ENCODE measurements at places on chromosomes 12 and 14.

DNA sequence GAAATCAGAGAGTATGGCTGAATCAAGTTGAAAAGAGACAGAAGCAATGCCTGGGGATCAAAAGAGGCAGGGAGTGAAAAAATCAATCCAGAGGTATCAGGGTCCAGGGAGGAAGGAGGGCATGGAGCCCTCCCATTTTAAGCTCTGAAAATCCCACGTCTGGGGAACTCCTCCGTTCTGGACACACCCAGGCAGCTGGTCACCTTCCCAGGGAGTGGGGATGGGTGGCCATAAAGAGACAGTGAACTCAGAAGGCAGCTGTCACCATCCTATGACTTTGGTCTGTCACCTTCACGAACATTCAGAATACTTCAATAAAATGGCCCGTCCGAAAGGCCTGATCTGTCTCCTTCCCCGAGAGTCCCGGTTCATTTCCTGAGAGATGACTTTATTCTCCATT lies 71.6 kb downstream of the MAP1LC3B2 start:
- no peak for DNase-seq

- DNase-seq = no peak
Measured at GRCh38 chr14:101925152-101925551, 39.2 kb upstream of the DYNC1H1 start.

DNA sequence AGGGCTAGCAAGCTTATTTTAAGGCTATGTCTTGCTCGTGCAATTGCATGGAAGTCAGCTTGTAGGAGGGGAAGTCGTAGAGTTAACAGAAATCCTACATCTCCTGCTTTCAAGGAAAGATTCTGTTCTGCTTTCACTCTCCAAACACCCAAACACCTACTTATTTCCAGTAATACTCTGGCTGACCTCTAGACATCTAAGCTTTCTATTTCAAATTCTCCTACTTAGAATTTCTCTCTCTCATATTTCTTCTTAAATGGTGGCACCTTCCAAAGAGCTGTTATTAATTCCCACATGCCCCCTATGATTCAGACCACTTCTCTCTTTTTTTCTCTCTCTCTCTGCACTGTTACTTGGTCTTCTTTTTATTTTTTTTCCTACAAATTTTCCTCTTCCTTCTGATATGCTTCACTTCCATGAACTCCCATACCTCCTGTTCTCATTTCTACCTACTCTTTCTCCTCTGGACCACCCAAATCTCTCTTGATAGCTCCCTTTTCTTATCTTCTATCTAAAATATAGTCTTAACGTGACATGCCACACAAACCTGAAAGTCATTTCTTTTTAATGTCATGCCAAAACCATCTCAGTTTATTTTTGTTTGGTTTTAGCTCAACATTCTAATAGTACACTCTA lies 90.8 kb downstream of the RPS6KA5 start:
- DNase-seq = no peak

- DNase-seq = no peak
Measured at GRCh38 chr14:50922803-50923202, 21.5 kb downstream of the PYGL start.

DNA sequence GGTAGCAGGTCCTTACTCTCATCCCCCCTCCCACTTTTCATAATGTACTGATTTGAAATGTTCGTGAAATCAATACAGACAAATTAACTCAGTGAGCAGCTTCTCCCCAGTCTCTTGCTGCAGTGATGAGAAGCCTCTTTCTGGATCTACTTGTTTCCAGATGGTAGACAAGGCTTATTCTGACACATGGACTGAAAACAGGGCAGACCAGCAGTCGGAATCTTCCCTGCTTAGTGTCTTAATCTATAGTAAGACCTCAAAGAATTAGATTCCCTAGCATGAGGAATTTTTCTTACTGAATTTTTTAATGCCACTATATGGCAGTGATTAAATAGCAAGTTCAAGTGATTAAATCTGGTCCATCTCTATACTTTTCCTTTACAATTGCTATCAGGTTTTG lies 120.1 kb downstream of the RGS6 start:
- DNase-seq = no peak

DNA sequence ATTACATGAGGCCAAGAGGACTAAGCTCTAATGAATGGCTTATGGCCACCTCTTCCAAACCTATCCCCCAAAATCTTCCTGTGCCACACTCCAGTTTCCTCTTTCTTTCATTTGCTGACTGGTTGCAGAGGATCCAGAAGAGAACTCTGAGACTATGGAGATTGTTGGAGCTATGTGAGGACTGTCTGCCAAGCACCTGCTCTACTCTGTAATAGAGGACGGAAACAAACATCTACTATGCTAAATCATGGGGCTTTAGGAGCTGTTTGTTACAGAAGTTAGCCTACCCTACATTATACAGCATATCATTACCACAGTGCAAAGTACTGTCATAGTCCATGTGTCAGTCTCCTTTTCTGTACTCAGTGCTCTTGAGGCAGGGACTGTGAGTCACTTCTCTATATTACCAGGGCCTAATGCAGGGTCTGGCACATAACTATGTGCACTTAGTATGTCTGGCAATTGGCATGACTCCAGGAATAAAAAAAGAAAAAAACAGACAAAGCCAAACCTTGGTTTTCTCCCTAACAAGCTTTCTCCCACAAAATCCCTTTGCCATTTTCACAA lies 95.1 kb downstream of the RPAP3 start:
- DNase-seq = no peak

GRCh38 chr14:101851736-101852405 lies 90.4 kb downstream of the PPP2R5C start:
- no peak for DNase-seq

GRCh38 chr12:12398026-12398859 lies 41.4 kb downstream of the BORCS5 start:
- no peak for DNase-seq

GRCh38 chr12:113453330-113453729 lies 18.3 kb downstream of the LHX5 start:
- no peak for DNase-seq

DNA sequence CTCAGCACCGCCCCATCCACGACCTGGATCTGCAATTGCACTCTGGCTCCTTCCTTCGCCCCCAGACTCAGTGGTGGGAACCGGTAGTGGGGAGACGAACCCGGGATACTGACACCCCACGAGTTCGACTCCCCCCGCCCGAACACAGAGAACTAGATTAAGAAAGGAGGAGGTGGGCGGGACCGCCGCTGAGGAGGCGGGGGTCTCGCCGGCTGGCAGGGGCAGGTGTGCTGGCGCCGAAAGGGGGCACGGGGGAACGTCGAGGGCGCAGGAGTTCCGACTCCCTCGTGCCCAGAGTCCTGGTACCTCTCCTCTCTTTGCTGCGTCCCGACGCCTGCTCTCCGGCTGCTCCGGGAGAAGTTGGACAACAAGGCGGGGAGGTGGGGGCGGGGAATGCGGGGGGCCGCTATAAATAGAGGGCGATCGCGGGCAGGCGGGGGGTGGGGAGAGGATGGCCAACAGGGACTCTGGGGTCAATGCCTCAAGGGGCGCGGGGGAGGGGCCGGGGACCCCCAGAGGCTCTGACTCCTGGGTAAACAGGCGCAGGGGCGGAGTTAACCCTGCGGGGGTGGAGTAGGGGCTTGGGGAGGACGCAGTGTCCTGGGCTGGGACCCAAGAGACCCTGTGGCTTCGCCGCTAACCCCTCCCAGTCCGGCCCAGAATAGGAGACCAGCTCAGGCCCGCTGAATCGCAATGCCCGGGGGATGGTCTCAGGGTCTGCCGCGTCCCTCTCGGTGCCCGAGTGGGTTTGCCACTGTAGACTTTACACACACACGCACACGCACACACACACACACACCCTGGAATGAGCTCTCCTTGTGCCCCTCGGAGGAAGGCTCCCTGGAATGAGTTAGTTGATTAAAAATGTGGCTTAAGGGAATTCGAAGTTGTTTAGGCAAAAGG lies 761 bp upstream of the NDRG2 start:
- no peak for DNase-seq

- DNase-seq = no peak
Measured at GRCh38 chr12:57518920-57519795, 1.2 kb downstream of the DDIT3 start.

DNA sequence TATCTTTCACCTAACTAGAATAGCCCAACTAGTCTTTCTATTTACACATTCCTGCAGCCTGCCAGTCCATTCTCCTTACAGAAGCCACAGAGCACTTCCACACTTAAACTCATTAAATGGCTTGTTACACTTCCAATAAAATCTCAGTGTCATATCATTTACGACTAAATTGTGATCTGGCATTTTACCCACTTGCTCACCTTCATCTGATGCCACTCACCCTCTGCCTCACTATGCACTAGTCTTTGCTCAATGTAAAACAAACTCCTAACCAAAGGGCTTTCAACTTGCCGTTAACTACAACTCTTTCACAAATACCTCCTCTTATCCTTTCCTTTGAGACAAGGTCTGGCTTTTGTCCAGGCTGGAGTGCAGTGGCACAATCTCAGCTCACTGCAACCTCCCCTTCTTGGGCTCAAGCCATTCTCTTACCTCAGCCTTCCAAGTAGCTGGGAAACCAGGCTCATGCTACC lies 24.1 kb downstream of the YAF2 start:
- DNase-seq = no peak

DNA sequence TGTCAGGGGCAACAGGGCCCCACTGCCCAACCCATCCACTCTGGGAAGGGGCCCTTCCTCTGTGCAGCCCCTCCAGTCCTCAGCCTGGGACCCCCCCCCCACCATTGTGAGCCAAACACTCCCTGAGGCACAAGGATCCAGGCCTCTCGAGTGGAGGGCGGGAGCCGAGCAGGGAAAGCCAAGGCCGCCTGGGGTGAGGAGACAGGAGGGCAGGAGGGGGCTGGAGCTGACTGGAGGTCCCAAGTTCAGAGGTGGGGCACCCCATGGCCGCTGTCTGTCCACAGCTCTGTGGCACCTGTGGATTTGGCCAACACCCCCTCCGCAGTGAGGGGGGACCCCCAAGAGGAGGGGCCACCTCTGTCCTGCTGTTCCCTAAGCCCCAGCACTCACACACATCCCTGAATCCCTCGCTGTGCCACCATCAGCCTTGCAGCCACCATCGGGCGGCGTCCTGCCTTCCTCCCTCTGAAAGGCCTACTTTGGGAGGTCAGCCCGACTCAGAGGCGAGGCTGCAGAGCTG lies 25.4 kb upstream of the C14orf180 start:
- DNase-seq = no peak

DNA sequence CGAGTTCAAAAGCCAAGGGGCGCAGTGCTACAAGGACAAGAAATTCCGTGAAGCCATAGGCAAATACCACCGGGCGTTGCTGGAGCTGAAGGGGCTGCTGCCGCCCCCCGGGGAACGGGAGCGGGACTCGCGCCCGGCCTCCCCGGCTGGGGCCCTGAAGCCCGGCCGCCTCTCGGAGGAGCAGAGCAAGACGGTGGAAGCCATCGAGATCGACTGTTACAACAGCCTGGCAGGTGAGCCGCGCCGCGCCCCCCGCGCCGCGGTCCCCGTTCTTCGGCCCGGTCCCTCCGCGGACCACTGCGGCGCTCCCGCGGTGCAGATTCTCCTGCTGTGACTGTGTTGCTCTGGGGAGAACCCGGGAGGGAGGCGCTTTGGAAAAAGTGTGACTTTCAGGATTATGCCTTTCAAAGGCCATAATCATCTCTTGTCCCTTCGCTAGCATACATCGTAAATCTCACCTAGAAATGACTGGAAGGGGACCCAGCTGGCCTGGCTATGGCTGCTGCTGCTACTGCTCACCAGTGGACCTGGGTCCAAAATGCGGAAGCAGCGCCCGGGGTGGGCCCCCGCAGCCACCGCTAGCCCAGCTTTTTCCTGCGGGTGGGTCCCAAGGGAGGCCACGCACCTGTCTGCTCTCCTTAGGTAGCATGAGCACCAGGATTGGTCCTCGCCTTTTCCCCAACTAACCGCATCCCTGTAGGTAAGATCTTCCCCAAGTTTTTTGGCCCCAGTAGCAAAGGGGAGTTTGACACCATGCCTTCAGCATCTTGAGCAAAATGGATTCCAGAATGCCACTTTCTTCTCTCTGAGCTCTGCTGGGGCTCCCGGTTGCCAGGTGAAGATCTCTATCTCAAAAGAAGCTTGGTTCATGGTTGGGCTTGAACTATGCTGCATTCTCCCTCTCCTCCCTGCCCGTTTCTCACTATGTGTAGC lies 853 bp downstream of the TTC9 start:
- peak; percentile 63 for DNase-seq

DNA sequence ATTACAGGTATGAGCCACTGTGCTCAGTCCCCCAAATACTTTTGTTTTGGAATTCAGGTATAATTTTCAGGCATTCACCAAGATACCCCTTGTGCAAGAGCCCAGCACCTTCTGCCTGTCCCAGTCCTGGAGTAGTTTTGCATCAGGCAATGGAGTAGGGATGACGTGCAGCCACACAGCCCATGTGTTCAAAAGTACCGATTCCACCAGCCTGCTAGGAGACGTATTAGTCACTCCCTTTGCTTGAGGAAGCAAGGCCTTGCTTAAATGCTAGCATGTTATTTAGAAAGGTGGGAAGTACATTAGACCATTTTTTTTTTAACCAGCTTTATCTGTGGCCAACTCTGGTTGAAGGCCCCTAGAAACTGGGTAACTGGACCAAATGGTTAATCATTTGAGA lies 15.0 kb upstream of the GALNT16 start:
- DNase-seq = no peak

DNA sequence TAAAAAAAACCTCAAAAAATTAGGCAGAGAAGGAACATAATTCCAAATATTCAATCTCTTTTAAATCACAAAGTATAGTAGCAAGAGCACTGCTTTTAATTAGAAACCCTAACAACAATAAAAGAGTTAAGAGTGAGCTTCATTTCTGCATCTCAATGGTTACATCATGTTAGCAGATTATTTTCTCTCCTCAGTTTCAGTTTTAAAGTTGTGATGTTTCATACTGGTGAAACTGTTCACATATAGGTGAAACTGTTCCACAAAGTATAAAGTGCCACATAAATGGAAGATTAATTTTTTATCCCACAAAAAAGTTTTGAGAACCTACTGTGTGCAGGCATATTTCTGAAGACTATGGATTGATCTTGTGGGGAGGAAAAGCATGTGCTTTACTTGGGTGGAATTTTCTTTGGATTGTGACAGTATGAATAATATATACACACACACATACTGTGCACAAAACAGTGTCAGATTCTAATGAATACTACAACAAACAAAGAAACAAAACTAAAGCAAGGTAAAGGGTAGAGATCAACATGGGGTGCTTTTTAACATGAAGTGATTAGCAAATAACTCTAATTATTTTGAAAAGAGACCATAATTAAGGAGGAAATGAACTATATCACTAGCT lies 17.1 kb downstream of the LUM start:
- DNase-seq = no peak

DNA sequence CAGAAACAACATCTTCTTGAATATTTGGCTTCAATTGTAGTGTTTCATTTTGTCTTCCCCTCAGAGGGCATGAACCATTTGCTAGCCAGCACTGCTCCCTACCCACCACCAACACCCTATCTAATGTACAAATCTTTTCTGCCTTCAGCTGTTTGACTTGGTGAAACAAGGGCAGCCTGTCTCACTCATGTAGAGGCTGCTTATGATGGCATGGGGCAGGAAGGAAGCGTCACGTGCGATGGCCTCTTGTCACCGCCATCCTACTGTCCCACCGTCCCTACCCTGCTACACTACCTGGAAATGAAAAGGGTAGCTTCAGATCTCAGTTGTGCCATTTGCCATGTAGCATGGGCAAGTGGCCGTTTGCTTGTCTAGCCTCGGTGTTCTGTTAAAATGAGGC lies 29.9 kb upstream of the LRTM2 start:
- DNase-seq = no peak

Data from NCI-H1092 treated with DMSO at 0.1 percent for 48 hours (cell line).